ENCODE measurements at places on chromosomes 12 and 14.

GRCh38 chr12:110002676-110003515 is 3.7 kb downstream of the ANKRD13A start:
- no peak for DNase-seq

DNA sequence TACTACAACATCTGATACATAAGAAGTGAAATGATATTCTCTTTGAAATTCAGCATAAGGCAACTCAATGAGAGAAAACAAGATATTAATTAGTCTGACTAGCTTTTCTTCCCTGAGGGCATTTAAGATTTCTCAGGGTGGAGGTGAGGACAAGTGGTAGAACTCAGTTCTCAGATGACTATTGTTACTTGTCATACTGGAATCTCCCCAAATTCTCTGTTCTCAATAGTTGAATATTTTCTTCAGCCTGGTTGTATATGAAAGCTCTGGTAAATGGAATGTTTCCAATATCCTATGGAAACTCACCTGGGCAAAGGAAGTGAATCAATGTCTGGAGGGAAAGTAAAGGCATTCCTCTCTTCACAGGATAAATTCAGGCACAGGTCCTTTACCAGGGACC is 18.2 kb upstream of the ITGA5 start:
- DNase-seq, result no peak

GRCh38 chr12:131672311-131672940 is 38.5 kb upstream of the SFSWAP start:
- no peak for DNase-seq

DNA sequence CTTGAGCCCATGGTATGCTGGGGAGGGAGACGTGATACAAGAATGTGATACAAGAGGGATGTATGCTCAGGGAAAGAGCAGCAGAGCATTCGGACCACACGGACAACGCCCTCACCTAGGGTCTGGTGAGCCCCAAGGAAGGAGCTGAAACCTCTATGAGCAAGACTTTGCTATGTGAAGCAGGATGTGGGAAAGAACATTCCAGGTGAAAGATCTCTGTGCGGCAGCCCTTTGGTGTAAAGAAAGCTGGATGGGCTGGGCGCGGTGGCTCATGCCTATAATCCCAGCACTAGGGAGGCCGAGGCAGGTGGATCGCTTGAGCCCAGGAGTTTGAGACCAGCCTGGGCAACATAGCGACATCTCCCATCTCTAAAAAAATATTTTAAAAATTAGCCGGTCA is 16.9 kb upstream of the FICD start:
- no peak for DNase-seq

DNA sequence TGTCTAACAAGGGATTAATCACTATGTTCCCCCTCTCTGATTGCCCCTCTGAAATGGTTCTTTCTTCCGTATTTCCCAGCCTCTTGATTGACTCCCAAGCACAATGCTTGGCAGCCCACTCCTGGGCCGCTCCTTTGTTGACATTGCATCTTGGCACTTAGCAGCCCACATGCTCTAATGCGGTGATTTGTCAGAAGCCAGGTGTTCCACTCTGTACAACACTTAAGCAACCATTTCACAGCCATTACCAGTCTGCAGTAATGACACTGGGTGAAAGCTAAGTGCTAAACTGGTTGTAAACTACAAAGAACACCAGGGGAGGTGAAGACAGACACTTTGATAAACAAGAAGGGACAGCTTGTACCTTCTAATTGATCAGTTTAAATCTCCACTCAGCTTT is 353.5 kb downstream of the TMEM132D start:
- DNase-seq, result no peak

- DNase-seq, result no peak
Observed at GRCh38 chr14:75134644-75135043, 7.8 kb upstream of the NEK9 start.

DNA sequence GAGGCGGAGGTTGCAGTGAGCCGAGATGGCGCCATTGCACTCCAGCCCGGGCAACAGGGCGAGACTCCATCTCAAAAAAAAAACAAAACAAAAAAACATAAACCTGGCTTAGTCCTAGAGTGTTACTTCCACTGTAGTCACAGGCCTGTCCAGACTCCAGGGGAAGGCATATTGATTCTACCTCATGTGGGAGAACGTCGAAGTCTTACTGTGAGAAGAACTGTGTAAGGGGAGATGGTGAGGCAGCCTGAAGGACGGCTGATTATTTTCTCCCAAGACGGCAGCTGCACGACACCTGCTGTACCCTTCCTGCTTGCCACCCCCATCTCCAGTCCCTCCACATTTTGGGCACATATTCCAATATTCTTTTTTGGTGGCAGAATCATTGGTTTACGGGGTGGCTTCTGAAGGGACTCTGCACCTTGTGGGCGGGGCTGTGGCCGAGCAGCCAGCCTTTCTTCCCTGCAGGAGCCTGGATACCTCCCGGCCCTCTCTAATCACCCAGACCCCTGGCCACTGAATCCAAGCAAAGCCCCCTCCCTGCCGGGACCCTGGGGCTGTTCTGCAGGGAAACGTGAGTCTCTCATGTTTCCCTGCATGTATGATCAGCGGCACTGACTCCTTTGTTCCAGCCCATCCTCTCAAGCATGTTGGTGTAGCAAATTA is 12.2 kb upstream of the KLC1 start:
- DNase-seq, result no peak

GRCh38 chr14:81579115-81579514 is 45.5 kb upstream of the SEL1L start:
- DNase-seq, result no peak

DNA sequence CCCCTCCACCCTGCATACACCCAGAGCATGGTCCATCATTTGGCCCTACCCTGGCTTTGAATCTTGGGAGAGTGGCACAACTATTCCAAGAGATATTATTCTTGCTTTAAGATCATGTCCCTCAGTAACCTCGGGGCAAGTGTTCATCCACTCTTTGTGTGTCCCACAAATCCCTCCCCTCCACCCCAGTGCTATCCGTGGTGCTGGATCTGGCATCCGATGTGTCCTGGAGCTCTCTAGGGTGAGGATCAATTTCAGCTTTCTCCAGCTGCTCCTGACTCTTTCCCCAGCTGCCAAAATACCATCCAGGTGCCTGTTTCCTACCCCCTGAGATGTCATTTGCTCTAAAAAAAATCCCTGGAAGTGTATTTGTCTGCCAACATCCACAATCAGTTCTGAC is 64.8 kb upstream of the CMKLR1 start:
- no peak for DNase-seq

- DNase-seq, result no peak
Observed at GRCh38 chr14:31268216-31268615, 60.6 kb upstream of the HECTD1 start.

DNA sequence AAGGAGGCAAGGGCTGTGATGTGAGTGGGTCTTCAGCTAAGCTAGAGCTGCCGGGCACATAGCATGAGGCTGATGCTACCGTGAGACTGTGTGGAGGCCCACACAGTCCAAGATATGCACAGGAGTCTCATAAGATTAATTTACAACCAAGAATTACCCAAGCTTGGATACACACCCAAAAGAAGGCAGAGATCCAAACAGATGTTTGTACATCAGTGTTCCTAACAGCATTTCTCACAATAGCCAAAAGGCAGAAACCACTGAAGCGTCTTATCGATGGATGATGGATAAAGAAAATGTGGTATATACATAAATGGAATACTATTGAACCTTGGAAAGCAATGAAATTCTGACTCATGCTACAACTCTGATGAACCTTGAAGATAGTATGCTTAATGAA is 40.8 kb upstream of the RIC8B start:
- no peak for DNase-seq

DNA sequence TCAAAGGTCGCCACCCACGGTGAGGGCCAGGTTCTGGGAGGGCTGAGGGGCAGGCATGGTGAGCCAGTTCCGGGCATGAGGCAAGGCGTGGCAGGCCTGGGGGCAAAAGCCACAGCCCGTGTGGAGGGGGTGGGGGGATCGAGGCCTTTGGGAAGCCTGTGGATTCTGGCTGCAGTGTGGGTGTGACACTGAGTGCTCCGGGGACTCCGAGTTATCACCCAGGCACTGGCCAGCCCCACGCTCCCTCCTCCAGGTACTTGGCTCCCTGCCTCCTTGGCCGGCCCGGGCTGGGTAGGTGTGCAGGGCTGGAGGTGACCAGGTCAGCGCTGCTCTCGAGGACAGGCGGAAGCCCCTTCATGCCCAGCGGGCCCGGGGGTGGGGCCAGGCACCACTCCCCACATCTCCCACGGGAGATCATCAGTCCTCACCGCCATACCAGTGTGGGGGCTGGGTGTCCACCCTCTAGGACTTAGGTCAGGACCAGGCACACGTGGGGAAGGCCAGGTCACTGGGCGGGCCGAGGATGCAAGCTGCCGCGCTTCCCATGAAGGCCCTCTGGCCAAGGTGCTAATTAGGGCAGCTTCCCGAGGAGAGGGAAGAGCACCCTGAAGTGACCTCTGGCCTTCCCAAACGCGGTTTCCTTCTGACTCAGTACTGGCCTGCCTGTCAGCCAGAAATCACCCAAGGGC is 34.1 kb upstream of the TDRD9 start:
- DNase-seq, result no peak

GRCh38 chr14:103257211-103257962 is 76.7 kb upstream of the EIF5 start:
- no peak for DNase-seq

- DNase-seq, result no peak
Observed at GRCh38 chr12:131613678-131614077, 97.2 kb upstream of the SFSWAP start.

DNA sequence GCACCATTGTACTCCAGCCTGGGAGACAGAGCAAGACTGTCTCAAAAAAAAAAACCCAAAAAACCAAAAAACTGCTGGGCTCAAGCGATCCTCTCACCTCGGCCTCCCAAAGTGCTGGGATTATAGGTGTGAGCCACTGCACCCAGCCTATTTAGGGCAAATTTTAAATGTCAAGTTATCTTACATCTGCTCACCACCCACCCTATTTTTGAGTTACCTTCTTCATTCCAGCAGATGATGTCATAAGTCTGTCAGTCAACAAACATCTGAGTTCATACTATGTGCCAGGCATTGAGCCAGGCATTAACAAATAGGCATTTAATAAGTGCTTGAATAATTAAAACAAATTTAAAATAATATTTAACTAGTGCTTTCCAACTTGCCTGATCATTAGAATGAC is 21.5 kb downstream of the BATF start:
- DNase-seq, result no peak

DNA sequence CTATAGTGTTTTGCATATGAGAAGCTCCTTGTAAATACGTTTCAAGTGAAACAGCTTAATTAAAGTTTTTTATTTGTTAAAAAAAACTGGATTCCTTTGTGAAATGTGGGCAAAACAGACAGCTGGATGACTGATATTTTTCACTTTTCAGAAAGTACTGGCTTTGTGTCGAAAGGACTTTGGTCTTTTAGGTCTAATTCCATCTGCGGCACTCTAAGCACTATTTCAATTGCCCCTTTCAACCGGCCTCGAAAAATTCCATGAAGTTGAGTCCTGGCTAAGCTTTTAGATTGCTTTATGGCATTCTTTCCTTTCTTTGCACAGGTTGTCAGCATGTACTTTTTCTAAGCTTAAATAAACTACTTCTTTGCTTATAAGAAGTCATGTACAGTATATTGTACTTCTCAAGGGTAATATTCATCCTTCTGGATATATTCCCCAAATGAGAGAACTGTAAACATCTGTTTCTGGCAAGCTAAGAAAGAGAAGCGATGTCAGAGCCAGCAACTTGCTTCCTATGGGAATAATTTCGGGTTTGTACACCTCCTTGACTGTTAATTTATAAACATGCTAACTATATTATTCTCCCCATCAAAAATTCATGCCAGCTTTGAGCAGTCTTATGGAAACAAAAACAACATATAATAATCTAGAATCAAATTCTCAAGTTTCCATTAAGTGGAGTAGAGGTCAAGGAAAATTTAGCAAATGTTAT is 611.3 kb downstream of the ETNK1 start:
- no peak for DNase-seq

DNA sequence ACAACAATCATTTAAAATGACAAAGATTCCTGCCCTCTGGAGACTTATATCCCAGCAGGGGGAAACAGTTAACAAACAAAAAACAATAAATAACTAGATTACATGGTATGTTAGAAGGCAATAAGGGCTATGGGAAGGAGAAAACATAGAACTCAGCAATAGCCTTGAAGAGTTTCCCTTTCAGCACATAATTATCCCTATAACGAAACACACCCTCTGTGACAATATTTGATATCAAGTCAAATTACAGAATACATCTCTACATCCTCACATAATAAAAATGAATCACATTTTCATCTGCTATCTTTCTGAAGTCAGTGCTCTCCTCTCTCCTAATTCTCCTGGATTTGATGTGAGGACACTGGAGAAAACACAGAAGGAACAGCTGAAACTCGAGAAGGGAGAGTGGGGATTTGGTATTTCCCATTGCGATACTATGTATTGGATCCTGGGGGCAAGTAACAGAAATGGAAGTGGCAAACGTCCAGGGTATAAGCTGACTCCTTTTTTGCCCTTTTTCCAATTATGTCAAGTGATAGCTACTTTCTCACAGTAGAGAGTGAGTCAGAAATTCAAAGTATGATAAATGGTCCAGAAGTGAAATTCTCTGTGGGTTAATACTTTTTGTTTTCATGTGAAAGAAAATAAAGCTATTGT is 9.7 kb upstream of the PTGER2 start:
- no peak for DNase-seq

GRCh38 chr14:50064993-50065392 is 51.4 kb downstream of the VCPKMT start:
- no peak for DNase-seq

GRCh38 chr14:72613231-72613974 is 280.5 kb downstream of the DPF3 start:
- DNase-seq, result no peak

DNA sequence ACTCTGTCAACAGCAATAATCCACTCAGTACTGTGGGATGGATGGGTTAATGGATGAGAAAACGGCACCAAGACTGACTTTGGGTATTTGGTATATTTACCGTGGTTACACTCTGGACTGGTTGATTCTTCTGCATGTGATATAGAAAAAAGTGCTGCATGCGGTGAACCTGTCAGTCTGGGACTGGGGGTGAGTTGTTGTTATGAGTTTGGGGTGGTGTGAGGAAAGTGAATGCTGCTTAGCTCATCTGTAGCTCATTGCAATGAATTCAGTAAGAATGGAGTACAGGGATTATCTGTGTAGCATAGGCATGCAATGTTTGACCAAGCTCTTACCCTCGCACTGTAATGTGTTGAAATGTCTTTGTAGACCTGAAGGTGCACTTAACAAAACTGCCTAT is 6.0 kb downstream of the KCNA1 start:
- DNase-seq, result no peak

GRCh38 chr12:119512772-119513497 is 80.6 kb upstream of the TMEM233 start:
- DNase-seq, result no peak

DNA sequence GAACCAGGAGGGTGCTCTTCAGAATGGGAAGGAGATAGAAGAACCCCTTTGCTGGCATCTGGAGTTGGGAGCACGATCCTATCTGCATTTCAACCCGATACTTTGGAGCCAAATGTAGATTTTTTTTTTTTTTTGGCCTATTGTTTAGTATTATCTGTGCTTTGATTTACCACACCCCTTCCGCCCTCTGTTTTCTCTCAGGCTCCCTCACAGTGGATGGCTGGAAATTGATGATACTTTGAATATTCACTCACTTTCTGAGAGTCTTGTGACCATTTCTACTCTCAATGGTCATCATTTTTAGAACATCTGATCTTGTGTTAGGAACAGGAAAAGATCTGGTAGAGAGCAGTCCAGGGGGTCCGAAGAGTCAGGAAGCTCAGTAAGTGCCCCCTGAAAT is 9.0 kb downstream of the TSPAN9 start:
- DNase-seq, result no peak

Measured in T-helper 2 cell (primary cell).